ENCODE measurements at places on chromosomes 2 and 18. TPM values are rescaled to one million over a fixed set of nuclear protein-coding genes. Genes with fewer than 3 reads are reported as not detected.

The XDH gene
- 0.13 TPM for total RNA-seq

The CUL3 gene
- total RNA-seq: 98.3 TPM

The CCDC74B gene
- total RNA-seq: 24.1 TPM

The REG3A gene
- total RNA-seq: not detected

The COPS7B gene
- total RNA-seq: 28.8 TPM

The AFF3 gene
- total RNA-seq: 0.93 TPM

The STPG4 gene
- total RNA-seq: 0.22 TPM

The EVX2 gene
- not detected for total RNA-seq

The ZNF385B gene
- total RNA-seq: 1.3 TPM

GRCh38 chr2:236985761-236986339 is 99.8 kb upstream of the COPS8 start:
- no peak for DNase-seq

- no peak for DNase-seq
Measured at GRCh38 chr2:75022516-75022915, 64.1 kb downstream of the POLE4 start.

GRCh38 chr18:27412556-27412955 is 227.4 kb upstream of the CHST9 start:
- no peak for DNase-seq

DNA sequence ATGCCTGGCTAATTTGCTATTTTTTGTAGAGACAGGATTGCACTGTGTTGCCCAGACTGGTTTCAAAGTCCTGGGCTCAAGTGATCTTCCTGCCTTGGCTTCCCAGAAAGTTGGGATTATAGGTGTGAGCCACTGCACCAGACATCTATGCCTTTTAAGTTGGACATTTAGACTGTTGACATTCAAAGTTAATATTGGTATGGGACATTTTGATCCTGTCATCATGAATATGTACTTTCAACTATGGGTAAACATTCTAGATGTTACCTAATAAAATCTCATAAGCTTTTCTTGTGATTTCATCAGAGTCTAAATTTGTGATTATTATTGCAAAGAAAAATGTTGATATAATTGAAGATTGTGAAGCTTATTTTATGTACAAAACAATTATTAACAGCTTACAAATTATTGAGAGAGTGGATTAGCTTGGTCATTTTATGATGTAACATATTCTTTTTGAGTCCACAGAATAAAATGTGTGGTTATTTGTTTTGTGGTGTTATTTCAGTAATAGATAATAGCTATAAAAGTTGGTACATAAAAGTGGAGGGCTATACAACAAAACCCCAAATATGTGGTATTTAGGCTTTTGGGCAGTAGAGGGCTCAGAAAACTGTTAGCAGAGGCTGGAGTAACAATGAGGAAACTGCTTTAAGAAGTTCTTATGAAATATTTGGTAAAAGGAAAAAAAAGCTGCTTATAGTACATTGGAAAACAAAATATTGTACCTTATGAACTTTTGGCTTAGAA is 41.4 kb downstream of the STARD6 start:
- no peak for DNase-seq

DNA sequence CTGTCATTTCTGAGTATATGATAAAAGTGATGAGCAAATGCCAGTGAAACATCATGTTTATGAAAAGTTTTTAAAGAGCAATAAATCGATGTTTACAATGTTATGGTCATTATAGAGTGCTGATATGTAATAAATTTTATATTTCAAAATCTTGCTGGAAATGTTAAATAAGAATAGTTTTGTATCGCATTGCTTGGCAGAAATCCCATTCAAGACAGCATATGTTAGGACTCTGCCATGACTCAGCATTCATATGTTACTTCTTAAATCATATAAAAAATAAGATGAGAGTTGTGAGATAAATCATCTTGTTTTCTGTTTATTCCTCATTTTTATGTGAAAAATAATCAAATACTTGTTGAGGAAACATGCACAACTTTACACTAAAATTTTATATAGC is 949.9 kb upstream of the NRXN1 start:
- DNase-seq: no peak

GRCh38 chr2:10493634-10494281 is 45.6 kb upstream of the ODC1 start:
- DNase-seq: peak; percentile 32

DNA sequence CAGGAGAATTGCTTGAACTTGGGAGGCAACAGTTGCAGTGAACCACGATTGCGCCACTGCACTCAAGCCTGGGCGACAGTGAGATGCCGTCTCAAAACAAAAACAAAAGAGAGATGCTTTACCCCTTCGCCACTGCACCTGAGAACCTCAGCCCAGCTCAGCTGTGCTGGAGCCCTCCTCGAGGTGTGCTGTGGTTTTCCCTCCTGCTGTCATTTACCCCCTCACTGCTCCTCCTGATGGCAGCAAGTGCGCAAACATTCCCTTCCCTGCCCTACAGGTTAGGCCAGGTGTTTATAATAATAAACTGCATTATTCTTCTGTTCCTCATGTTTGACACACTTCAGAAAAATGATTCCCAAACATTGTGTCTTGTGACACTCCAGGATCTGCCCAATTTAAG is 8.4 kb downstream of the FBXO36 start:
- no peak for DNase-seq

DNA sequence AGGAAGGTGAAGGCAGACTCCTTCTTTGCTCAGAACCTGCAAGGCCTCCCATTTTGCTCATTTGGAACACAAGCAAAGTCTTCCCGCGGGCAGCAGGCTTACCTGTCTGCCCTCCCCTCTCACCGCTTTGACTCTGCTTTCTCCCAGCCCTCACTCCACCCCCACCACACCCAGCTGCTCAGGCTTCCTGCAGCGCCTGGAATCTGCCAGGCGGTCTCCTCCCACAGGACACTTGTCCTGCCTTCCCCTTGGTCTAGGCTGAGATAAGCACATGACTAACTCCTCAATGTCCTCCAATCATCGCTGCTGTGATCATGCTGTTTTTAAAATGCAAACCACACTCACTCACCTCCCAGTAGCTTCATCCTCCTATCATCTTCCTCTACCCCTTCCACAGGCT is 430.0 kb downstream of the ZNF516 start:
- no peak for DNase-seq

DNA sequence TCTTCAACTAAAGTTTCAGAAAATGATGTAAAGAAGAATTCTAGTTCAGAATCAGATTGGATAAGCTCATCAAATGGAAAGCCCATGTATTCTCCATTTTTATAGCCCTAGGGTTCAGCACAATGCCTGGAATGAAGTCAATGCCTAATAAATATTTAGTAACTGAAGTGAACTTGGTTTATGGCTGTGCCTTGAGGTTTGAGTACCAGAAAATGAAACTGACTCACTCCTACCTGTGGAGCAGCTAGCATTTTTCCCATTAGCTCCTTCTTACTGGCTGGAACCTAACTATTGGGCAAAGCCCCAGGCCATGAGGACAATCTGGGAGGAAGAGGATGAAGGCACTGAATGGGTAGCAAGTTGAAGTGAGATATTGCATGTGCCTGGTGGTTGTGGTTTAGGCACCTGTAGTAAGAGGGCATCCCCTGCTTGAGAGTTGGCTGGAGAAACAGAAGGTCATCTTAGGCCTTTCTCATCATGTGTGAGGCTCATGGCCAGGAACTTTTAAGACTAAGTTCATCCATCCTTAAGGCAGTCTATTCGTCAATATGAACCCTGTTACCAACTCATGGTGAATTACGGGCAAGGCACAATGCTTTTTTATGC is 85.0 kb upstream of the LYPD1 start:
- no peak for DNase-seq

- DNase-seq: no peak
Measured at GRCh38 chr18:70292628-70293027, 3.8 kb downstream of the SOCS6 start.

DNA sequence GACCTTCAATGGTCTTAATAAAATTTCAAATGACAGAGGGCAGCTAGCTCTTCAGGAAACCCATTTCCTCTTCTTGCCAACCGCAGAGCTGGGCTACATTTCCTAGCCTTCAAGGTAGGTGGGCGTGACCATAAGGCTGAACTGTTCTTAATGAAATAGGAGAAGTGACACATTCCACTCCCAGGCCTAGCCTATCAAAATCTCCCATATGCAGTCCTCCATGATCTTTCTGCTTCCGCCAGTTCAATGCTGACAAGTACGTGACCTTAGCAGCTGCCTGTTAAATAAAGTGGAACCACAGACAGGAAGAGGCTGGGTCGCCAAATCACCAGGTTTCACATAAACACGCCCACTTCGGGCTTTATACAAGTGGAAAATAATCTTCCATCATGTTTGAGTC is 13.2 kb downstream of the SERPINE2 start:
- no peak for DNase-seq

DNA sequence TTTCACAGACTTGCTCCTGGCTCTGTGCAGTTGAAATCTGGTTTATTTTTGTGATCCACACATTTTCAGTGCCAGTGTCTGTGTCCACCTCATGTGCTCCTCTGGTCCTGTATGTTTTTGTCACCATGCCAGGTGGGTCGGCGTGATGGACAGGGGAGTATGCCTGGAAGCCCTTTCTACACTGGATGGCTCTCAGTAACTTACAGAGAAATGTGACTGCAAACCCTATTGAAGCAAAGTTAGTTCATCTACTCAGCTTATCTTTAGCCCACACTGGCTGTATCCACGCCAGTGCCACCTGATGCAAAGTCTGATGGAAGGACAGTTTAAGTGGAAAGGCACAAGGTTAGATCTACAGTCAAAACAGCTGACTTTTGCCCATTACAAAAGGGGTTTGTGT is 4.3 kb downstream of the IMPA2 start:
- DNase-seq: no peak

- no peak for DNase-seq
Measured at GRCh38 chr2:218192902-218193430, 24.0 kb upstream of the ARPC2 start.

GRCh38 chr2:9991221-9991620 is 39.7 kb downstream of the GRHL1 start:
- DNase-seq: no peak

GRCh38 chr2:199480966-199481365 is 23.2 kb upstream of the SATB2 start:
- DNase-seq: no peak

GRCh38 chr18:59639821-59640220 is 57.4 kb downstream of the CCBE1 start:
- DNase-seq: no peak

DNA sequence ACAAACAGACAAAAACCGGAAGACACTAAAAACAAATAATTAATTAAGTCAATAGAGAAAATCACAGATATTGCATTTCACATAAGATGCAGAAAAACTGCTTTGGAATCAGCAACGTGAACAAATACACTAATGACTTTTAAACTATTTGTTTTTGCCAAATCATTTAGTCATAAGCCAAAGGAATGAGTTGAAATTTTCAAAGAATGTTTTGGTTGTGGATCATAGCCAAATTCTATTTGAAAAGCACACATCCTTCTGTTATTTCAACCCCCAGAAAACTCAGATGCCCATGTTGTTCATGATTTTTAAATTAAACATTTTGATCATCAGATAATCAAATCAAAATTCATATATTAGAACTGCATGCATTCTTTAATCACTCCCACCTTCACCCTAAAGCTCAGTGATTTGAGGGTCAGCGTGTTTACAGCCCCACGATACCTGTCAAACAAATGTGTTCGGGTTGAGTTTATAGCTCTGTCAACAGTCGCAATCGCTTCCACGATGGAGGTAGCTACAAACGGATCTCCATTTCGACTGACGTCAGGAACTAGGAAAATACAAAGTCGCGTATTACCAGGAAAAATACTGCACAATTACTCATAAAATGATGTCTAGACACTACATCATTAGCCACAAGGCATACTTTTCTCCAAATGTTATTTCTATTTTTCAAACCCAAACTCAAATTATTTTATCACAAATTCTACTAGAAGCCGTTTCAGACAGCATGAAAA is 90.2 kb downstream of the PXDN start:
- DNase-seq: no peak

DNA sequence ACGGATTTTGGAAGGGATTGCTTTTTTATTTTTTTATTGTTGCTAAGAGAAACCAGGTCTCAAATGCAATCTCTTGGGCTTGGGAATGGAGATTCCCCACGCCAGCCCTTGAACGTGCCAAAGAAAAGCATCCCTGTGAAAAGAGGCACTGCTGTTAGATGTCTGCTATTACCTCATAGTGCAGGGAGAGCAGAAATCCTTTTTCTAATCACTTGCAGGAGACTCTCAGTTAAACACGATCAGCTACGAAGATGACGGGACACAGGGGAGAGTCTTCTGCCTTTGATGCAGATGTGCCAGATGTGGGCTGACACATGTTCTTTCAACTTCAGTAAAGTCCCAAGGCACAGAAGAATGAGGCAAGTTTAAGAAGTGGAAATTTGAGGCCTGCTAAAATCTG is 381.6 kb upstream of the TRIB2 start:
- no peak for DNase-seq

- DNase-seq: no peak
Measured at GRCh38 chr2:24538720-24539119, 47.7 kb downstream of the NCOA1 start.

GRCh38 chr18:5285326-5285725 is 10.2 kb downstream of the ZBTB14 start:
- no peak for DNase-seq

DNA sequence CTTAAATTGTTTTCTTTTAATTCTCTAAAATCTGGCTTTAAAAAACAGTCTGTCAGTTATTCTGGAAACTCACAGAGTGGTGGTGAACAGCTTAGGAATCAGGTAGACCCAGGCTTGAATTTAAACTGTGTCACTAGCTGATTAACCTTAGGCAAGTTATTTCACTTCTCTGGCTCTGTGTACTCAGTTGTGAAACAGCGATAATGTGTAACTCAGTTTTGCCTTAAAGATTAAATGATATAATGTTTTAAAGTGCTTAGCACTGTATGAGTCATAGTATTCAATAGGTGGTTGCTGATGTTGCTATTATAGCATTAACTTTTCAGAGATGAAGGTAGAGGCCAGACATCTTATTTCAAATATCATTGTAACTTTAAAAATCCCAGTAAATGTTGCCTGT is 40.7 kb downstream of the PKP4 start:
- no peak for DNase-seq

DNA sequence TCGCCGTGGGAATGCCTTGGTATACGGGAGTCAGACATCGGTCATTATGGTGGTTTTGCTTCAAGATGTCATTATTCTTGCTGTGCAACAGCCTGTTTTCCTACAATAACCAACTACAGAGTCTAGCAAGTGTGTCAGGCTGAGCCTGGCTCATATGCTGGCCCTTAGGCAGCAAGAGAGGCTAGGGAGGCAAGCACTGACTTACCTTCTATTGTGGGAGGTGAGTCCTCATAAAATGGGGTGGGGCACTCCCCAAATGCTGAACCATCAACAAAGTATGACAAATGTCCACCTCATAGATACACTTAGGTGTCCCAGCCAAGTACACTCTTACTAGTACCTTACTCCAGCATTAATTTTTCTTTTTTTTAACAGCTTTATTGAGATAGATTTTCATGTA is 77.0 kb upstream of the ATL2 start:
- DNase-seq: no peak

Data from thyroid gland (tissue), 4 donors.